Lower lobe of right lung (tissue), 2 donors: ENCODE measurements at places on chromosomes 13 and 19.

DNA sequence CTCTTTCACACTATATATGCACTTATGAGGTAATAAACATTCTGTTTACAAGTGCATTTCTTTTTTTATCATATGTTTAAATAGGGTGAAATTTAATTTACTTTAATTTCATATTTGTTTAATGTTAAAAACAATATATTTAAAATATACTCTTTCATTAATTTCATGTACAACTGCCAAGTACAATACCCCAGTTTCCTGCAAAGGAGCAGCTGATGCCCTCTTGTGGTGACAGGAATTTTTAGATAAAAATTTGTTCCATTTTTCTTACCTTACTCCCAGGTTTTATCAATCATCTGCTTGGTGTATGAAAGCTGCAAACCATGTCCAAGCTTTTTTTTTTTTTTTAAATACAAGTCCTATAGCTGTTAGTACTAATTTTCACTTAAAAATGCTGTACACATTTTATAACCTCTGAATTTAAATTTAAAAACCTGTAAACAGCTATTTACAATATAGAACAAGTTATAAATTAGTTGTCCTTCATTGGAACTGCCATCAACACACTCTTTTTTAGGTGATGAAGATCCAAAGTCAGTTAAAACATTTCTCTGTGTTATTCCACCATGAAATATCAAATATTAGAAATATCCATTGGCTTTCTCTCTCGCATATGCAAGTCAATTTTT, 4.9 kb downstream of the PCDH20 start:
- no peak for DNase-seq

GRCh38 chr13:51257187-51257586, 35.0 kb downstream of the FAM124A start:
- DNase-seq = no peak

DNA sequence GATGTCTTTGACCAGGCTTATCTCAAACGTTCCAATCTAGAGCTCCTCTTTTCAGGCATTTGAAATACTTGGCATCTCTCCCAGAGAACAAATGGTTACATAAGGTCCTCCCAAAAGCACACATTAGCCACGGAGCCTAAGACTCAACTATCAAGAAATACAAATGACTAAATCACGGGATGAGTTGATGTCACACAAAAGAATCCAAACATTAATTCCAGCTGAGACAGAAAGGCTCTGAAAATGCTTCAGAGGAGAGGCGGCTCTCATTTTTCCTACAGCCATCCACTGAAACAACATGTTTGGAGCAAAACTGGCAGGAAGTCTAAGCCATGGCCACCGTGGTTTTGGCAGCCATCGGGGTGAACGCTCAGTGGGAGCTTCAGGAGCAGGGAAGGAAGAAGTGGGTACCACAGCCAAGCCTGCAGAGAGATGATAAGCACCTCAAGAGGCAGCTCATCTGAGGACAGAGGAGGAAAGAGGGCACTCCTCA, 122.5 kb downstream of the STK24 start:
- no peak for DNase-seq

GRCh38 chr13:79407349-79407979, 1.4 kb upstream of the RBM26 start:
- DNase-seq = no peak
